ENCODE measurements at places on chromosomes 13 and 19. TPM values are rescaled to one million over a fixed set of nuclear protein-coding genes. Genes with fewer than 3 reads are reported as not detected.

DNA sequence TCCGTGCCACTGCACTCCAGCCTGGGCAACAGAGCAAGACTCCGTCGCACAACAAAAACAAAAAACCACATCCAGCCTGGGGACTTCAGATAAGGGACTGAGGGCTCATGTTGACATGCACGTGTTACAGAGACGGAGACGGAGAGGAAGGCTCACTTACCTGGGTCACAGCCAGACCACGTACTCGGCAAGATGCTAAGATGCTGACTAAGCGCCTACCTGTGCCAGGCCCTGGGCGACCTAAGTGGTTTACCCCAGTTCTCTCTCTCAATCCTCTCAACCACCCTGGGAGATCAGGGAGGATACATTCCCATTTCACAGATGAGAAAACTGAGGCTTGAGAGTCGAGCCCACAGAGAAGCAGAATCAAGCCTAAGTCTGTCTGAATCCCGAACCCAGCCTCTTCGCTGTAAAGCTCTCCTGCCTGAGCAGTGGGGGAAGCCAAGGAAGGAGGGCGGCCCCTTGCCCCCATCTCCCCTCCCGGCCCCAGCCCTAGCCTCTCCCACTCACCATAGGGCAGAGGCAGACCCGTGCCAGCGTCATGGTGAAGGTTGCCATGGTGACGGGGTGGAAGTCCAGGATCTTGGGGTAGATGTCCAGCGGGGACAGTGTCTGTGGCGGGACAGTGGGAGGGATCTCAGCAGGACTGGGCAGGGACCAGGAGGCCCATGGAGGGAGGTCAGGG is 13.5 kb downstream of the ERCC2 start:
- no peak for DNase-seq

- DNase-seq = no peak
Observed at GRCh38 chr19:23381114-23381513, 14.2 kb downstream of the ZNF91 start.

GRCh38 chr13:78325585-78325984 is 277.8 kb downstream of the POU4F1 start:
- DNase-seq = no peak

GPR12 gene
- not detected for total RNA-seq

All from cardiac septum (tissue), 1 donor.